NCI-H146 (cell line): ENCODE measurements at places on chromosomes 6 and 20.
A peak's percentile ranks its signal among the peaks of the same experiment; 100 is the strongest.

DNA sequence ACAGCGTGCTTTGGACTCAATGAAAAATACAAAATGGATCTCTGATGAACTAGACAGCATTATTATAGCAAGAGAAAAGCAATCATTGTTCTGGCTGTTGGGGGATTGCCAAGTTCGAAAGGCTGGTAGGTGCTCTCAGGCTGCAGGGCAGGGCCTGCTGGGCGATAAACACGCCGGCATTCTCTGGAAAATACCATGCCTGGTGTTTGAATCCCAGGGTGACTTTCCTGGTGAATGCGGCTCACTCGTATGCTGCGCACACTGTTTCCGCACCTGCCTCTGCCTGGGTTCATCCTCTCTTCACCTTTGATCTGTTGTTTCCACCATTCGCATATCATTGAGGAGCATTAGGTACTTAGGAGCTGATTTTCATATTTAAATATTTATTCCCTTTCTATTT, 37.4 kb downstream of the GCNT2 start:
- DNase-seq = peak; percentile 82

DNA sequence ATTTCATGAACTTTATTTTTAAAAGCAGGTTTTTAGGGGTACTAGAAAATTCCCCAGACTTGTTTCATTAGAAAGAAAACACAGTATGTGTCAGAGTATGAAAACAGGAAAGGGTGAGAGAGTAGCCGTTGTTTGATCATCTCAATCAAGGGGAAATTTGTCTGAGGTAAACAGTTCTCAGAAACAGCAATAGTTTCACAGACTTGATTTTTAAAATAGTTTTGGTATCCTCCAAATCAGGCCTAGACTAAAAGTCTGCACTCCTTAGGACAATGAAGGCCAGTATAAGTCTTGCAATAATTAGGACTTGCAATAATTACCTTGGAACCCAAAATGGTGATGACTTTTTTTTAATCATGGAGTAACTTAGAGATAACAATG, 176.6 kb upstream of the TAB2 start:
- no peak for DNase-seq

- no peak for DNase-seq
Observed at GRCh38 chr20:46129955-46130481, 11.9 kb downstream of the CD40 start.

GRCh38 chr6:143112084-143112768, 51.5 kb downstream of the AIG1 start:
- no peak for DNase-seq

DNA sequence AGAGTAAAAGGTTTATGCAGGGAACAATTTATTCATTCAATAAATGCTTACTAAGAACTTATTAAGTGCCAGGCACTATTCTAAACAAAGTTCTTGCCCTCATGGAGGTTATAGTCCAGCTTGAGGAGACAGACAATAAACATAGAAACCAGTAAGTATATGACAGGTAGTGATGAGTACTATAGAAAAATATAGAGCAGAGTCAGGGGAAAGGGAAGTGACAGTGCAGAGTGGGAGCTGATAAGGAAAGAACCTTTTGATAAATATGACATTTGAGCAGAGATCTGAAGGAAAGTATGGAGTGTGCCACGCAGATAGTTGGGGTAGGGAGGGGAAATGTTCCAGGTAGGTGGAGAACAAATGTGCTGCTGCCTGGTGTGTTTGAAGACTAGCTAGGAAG, 12.1 kb downstream of the ACSS2 start:
- DNase-seq = no peak

DNA sequence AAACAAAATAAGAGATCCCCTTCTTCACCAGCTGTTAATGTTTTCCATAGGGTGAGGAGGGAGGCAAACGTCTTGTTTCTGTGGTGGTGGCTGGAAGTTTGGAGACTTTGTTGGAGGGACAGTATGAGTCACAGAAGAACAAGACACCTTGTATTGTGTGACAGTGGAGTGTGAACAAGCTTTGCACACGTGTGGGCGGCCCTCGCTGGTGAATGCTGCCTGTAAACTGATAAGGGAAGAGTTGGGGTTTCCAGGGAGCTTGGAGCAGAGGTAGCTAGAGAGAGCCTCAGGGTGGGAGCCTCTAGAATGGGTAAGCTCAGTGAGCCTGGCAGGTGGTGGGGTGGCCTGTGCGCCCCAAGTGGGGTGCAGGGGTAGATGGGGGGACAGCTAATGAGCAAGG, 78.3 kb downstream of the ZDHHC14 start:
- no peak for DNase-seq

GRCh38 chr6:140153703-140154102, 779.3 kb upstream of the CITED2 start:
- no peak for DNase-seq
